ENCODE measurements at places on chromosomes 6 and 20. TPM values are rescaled to one million over a fixed set of nuclear protein-coding genes. Genes with fewer than 3 reads are reported as not detected.

DNA sequence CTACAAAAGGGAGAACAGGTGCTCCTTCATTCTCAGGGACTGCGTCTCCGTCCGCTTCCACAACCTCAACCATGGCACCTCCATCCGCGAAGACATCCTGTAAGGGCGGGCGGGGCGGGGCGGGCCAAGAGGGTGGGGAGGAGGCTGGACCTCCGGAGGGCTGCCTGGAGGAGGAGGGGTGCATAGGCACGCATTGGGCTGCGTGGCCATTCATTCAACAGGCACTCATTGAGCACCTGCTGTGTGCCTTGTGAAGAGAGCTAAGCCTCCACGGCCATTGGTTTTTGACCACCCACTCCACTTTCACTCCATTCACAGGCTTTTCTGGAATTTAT, 435 bp downstream of the ZSWIM3 start:
- ATAC-seq: no peak

TSHZ2 gene
- 41.6 TPM for total RNA-seq

- ATAC-seq: no peak
Measured at GRCh38 chr6:103872233-103872632, 987.5 kb downstream of the HACE1 start.

GRCh38 chr6:84825461-84825860, 61.1 kb upstream of the TBX18 start:
- no peak for ATAC-seq

GRCh38 chr6:50722829-50723554, 9.7 kb downstream of the TFAP2D start:
- no peak for ATAC-seq
